Dermis microvascular lymphatic vessel endothelial cell (primary cell): ENCODE measurements at places on chromosomes 3 and 15. TPM values are rescaled to one million over a fixed set of nuclear protein-coding genes. Genes with fewer than 3 reads are reported as not detected.

Gene TLR9
- total RNA-seq = not detected in 2 replicates

- DNase-seq = no peak
Observed at GRCh38 chr15:69824075-69824876, 273.4 kb downstream of the TLE3 start.

- DNase-seq = no peak
Observed at GRCh38 chr15:25790000-25790660, 73.0 kb downstream of the ATP10A start.

GRCh38 chr3:30313840-30314239 lies 292.6 kb upstream of the TGFBR2 start:
- DNase-seq = no peak

DNA sequence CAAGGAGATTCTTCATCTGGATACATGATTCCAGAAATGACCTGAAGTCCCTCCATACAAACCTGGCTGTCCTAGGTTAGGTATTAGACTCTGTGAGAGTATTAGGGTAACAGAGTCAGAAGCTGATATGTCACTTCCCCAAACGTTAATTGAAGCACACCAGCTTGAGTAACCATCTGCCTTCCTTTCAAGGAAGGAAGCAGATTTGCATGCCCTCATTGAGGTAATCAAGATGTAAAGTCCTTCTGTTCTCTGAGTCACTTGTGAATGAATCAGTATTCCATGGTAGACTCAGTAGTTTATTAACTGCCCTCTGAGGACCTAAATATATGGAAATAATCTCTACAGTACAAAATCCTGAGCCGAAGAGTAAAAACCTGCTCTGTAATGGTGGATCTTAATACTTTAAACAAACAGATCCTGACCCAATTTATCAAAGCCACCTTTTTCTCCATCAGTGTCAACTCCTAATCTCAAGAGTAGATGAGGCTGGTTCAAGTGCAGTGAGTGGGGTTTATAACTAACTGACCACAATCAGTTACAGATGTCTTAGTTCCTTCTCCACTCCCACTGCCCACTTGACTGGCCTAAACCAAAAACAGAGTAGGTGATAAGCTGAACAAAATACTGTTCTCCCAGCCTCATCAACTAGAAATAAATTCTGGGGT lies 246.2 kb upstream of the CHRM5 start:
- DNase-seq = no peak

Gene SAMD7
- total RNA-seq = not detected in 2 replicates

Gene EFHB
- total RNA-seq = under 0.01 TPM in 1 of 2 replicates, not detected in the other

Gene PLCH1
- total RNA-seq = under 0.01 TPM in 1 of 2 replicates, not detected in the other

Gene UTS2B
- not detected in 2 replicates for total RNA-seq

Gene NEK11
- 1.7 and 2.3 TPM in 2 replicates for total RNA-seq

Gene KCNMB3
- total RNA-seq = 2.1 and 2.7 TPM in 2 replicates

DNA sequence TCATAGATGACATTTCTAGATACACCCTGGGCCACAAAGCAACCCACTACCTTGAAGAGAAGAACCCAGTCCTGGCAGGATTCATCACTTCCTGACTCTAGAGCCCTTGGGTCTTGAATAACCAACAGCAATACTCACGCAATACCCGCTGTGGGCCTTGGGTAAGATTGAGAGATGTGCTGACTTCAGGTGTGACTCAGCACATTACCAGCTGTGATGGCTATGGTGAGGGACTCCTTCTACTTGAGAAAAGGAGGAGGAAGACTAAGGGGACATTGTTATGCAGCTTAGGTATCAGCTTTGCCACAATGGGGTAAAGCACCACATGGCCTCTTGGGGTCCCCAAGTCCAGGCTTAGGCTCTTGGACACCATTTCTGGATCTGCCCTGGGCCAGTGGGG lies 14.9 kb downstream of the C3orf33 start:
- no peak for DNase-seq

GRCh38 chr3:69761896-69762767 lies 22.9 kb downstream of the MITF start:
- DNase-seq = no peak

Gene CYP1A2
- under 0.01 TPM in 2 replicates for total RNA-seq

Gene MFSD1
- 59.2 and 66.9 TPM in 2 replicates for total RNA-seq

DNA sequence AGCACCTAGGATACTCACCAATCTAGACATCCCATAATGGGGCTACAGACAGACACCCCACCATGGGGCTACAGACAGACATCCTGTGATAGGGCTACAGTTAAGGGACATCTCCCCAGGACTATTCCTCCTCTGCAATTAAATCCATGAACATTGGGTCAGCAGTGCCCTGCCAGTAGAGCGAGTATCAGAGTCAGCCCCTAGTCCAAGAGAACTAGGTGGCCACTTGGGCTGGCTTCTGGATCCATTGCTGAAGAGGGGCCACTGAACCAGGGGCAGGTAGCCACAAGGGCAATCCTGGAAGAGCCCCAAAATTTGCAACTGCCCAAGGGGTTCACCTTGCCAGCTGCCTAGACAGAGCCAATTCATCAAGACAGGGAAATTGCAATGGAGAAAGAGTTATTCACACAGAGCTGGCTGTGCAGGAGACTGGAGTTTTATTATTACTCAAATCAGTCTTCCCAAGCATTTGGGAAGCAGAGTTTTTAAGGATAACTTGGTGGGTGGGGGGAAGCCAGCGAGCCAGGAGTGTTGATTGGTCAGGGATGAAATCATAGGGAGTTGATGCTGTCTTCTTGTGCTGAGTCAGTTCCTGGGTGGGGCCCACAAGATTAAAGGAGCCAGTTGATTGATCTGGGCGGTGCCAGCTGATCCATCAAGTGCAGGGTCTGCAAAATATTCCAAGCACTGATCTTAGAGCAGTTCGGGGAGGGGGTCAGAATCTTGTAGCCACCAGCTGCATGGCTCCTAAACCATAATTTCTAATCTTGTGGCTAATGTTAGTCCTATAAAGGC lies 170.2 kb upstream of the SMAD3 start:
- no peak for DNase-seq

- no peak for DNase-seq
Observed at GRCh38 chr15:56028430-56028829, 35.0 kb upstream of the NEDD4 start.

Gene CCR8
- total RNA-seq = not detected in 2 replicates

GRCh38 chr15:74337607-74338211 lies 29.7 kb downstream of the CYP11A1 start:
- no peak for DNase-seq

Gene SERINC4
- total RNA-seq = not detected in 2 replicates

Gene CD86
- not detected in 2 replicates for total RNA-seq

DNA sequence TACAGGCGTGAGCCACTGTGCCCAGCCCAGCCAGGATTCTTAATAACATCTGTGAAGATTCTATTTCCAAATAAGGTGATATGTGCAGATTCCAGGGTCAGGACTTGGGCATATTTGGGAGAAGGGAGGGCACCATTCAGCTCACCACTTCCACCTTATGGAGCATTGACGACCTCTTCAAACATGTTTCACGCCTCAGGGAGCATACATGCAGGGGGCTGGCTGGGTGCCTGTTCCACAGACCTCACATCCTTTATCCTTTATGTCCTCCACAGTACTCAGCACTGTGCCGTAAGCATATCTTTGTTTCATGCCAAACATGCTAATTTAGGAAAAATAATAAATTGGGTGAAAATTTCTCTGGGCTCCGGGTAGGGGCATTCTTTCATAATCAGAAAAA lies 229.0 kb downstream of the THSD4 start:
- no peak for DNase-seq

Gene HRH1
- total RNA-seq = 2.3 and 2.7 TPM in 2 replicates

DNA sequence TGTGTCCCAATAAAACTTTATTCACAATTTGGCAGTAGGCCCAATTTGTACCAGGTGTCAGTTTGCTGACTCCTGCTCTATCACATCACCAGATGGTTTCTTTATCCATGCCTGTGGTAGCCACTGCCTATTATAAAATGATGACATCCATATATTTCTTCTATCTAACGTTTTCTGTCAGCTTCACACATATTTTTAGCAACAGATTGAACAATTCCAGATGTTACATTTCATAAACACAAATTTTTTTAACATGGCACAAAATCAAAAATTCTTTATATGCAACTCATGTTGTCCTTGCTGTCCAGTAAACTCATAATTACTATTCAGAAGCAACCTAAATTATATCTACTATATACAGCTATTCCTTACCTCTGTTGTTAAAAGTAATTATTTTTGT lies 1371.6 kb downstream of the NSUN3 start:
- no peak for DNase-seq

GRCh38 chr3:170159459-170159858 lies 22.1 kb downstream of the PHC3 start:
- no peak for DNase-seq

GRCh38 chr15:83784975-83785374 lies 131.1 kb downstream of the ADAMTSL3 start:
- DNase-seq = peak; percentile 47

DNA sequence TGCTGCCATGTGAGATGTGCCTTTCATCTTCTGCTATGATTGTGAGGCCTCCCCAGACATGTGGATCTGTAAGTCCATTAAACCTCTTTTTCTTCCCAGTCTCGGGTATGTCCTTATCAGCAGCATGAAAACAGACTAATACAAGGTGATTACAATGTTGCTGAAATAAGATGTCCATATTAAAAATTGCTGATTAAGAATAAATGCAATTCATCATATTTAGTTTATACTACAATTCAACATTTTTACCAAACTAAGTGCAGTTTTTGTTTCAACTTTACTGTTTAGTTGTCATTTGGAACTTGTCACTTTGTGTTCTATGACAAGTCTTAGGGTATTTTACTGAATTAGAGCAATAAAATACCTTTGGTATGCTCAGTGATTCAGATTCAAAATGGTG lies 127.6 kb upstream of the TMCO5A start:
- no peak for DNase-seq

- no peak for DNase-seq
Observed at GRCh38 chr3:8975081-8976020, 12.1 kb upstream of the RAD18 start.

DNA sequence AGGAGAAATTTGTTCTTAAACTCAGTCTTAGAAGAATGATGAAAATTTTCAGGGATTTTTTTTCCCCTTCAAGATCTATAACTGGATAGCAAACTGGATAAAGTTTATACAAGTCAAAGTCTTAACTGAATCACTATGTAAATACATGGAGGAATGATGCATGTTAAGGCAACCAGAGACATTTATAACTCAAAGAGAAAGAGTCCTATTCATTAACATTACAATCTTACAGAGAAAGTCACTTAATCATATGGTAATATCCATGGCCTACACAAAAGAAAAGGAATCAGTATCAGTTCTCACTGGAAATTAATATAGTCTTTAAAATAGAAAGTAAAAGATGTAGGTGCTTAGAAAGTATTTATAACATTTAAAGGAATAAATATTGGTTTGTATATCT lies 869.1 kb downstream of the TBL1XR1 start:
- no peak for DNase-seq
